Activated naive CD8-positive, alpha-beta T cell treated with anti-CD3 and anti-CD28 coated beads, Interleukin-2, amount 10 ng/mL, durations not matched to agents 7 days and 5 days (primary cell): ENCODE measurements at places on chromosomes 7 and 10. TPM values are rescaled to one million over a fixed set of nuclear protein-coding genes. Genes with fewer than 3 reads are reported as not detected.

Gene XPNPEP1
- total RNA-seq, result 99.4 TPM

DNA sequence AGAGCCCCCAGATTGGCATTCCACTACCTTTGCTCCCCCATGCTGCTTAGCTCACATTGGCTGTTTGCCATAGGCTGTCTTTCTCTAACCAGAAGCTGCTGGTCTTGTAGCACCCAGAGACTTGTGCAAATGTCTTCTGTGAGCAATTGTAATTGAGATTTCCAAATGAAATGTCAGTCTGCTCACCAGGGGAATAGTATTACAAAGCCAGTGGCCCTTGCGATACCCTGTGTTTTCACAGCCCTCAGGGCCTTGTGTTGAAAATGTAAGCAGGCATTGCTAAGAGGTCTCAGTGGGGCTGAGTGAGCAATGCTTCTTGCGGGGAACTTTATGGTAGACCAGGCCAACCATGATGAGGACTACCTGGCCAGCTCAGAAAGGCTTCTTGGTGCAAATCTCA lies 746.5 kb downstream of the LRMDA start:
- DNase-seq, result no peak

Gene KDM7A
- total RNA-seq, result 20.5 TPM

- DNase-seq, result no peak
Observed at GRCh38 chr10:56035489-56035888, 325.6 kb downstream of the ZWINT start.

DNA sequence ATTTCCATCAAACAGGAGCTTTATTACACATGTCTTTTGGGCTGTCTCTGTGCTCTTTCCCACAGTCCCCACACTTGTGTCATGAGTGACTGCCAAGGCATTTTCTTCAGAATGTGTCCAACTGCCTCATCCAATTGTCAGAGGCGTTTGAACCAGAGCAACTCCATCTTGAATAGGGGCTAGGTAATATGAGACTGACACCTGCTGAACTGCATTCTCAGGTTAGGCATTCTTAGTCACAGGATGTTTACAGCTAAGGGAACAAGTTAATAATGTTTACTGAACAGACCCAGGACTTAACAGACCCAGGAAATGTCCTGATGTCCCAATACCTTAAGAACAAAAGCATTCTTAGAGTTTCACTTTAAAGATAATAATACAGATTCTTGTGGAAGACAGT lies 595.5 kb downstream of the REEP3 start:
- no peak for DNase-seq

DNA sequence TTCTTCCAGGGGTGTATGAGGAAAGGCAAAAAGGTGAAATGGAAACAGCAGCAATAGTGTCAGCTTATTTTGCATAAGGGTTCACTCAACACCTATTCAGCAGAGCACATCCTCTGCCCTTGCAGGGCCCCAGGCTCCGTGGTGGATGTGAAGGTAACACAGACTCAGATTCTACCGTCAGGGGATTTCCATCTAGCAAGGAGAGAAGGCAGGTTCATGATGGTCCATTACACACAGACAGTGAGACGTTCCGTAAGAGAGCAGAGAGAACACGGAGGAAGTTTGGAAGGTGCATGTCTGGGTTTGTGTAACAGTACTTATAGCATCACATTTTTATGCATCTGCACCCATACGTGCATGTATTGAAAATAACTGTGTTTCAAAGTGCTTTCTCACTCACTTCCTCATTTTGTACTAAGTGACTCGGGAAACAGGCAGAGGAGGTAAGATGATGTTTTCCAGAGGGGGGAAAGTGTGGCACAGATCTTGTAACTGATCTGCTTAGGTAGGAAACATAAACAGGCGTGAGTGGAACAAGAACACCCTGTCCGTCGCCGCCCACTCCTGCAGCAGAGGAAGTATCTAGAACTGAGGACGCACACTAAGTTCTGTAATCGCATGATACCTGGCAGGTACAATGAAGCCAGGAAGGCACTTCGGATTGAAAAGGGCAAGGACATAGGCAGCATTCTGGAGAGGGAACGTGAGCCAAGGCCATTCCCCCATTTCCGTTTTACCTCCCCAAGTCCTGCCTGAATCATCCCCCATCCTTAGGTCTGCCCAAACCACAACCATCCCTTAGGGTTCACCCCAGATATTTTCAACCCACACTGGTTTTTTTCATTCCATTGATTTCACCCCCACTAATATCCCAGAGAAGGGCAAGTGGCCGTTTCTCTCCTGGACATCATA lies 1.0 kb upstream of the ENO4 start:
- DNase-seq, result no peak

DNA sequence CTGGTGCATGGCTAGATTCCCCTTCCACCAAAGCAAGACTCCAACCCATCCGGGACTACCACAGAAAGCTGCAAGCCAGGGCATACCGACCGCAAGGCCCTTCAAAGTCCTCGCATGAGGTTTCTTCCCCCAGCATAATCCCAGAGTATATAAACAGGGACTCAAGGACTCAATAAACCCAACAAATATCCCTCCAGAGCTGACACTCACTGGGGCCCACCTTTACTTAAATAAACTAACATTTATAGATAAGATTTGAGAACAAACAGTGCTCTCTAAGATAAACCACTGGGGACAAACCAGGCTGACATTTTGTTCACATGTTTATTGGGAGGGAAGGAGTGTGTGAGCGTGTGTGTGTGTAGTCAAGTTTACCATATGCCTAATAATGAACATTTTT lies 138.2 kb downstream of the ADAM12 start:
- no peak for DNase-seq

DNA sequence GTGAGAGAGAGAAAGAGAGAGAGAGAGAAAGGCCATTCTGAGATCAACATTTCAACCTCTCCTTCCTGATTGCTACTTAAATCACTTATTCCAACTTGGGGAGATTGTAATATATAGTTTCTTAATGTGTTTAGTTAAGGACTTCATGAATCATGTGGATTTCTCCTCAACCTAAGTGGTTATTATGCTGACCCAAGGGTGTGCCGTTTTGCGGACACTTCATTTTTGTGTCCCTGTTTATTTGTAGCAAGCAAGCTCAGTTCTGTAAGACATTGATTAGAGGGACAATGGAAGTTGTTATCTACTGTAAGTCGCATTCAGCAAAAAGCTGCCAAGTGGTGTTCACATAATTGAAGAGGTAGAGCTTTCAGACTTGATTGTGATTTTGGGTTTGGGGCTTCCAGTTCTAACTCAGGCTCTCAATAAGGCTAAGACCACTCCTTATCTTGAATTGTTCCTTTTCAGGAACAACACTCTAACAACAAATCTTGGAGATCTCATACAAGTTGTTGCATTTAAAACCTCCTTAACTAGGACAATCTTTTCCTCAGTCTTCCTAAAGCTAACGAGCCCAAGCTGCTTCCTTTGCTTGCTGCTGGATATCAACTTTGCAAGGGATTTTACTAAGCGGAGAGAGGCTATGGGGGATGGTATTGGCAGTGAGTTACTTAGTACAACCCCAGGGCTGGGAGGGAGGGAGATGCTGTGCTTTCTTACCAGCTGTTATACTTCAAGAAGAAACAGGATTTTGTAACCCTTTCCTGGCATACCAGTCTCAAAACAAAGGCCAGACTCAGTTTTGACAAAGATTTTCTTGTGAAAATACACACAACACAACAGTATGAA lies 19.8 kb upstream of the COL1A2 start:
- DNase-seq, result no peak

GRCh38 chr7:37709631-37710509 lies 26.3 kb downstream of the GPR141 start:
- no peak for DNase-seq

Gene CYP26C1
- not detected for total RNA-seq

Gene LIPF
- total RNA-seq, result not detected

- DNase-seq, result no peak
Observed at GRCh38 chr7:73823257-73823656, 7.5 kb upstream of the CLDN4 start.

GRCh38 chr7:87448388-87448787 lies 27.1 kb downstream of the ABCB4 start:
- DNase-seq, result no peak

Gene ADAMTS14
- total RNA-seq, result not detected

DNA sequence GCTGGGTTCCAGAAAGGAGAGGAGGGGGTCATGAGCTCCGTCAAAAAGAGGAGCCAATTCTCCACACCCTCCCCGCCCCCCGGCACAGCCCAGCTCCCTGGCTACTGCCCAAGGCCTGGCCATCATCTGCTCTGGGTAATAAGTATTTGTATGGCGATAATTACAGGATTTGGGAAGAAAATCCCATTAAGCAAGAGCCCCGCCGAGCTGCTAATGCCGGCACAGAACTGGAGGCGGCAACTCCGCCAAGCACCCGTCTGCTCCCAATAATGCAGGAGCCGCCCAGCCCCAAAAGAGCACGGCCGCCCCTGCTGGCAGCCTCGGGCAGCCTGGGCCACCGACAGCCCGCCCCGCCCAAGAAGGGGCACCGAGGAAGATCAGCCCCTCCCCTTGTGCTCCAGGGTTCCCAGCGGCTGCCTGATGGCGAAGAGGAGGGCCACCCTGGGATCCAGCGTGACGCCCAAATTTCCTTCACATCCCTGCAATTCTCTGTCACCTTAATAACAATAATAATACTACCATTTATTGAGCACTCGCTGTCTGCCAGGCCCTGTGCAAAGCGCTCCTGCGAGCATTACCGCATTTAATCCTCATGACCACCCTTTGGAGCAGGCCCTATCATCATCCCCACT lies 5.9 kb downstream of the SLIT1 start:
- DNase-seq, result no peak

DNA sequence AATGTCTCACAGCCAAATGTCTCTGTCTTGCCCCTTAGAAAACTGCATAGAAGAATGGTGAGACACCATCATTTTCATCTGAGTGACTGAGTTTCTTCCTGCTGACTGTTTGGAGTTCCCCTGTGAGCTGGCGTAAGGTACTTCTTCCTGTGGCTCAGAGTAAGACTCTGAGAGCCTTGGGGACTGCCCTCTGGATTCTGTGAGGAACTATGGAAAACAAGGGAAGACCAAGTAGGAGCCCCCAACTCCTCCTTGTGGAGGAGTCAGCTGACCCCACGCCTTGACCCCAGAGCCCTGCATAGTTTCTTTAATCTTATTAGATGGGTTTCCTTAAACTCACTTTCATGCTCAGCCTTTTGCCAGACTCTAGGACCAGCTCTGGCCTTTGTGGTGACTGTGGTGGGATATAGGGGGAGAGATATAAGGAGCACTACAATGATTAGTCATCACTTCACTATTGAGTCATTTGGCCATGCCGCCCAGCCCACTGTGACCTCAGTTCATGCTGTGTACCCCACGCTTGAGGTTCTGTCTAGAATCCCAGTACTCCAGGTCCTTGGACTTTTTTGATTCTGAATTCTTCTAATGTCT lies 51.8 kb upstream of the FAM133B start:
- DNase-seq, result peak; percentile 51

Gene MOGAT3
- total RNA-seq, result not detected

GRCh38 chr10:69968830-69969229 lies 83.8 kb upstream of the MACROH2A2 start:
- DNase-seq, result no peak

- DNase-seq, result no peak
Observed at GRCh38 chr7:149214020-149214720, 18.8 kb downstream of the ZNF282 start.

GRCh38 chr7:99135938-99136337 lies 8.0 kb downstream of the SMURF1 start:
- no peak for DNase-seq

Gene GHRHR
- total RNA-seq, result not detected

Gene LMOD2
- total RNA-seq, result not detected

- DNase-seq, result no peak
Observed at GRCh38 chr7:144812379-144813283, 23.2 kb downstream of the TPK1 start.

Gene ASB10
- not detected for total RNA-seq

Gene ZNF853
- total RNA-seq, result 4.9 TPM

- DNase-seq, result no peak
Observed at GRCh38 chr7:157863176-157863575, 526.4 kb downstream of the DNAJB6 start.

GRCh38 chr10:807163-807957 lies 117.9 kb upstream of the DIP2C start:
- DNase-seq, result no peak

- no peak for DNase-seq
Observed at GRCh38 chr10:62106929-62107519, 161.6 kb downstream of the RTKN2 start.

GRCh38 chr10:124225467-124226270 lies 132.3 kb upstream of the CHST15 start:
- peak; percentile 58 for DNase-seq

Gene VSTM2A
- total RNA-seq, result not detected

DNA sequence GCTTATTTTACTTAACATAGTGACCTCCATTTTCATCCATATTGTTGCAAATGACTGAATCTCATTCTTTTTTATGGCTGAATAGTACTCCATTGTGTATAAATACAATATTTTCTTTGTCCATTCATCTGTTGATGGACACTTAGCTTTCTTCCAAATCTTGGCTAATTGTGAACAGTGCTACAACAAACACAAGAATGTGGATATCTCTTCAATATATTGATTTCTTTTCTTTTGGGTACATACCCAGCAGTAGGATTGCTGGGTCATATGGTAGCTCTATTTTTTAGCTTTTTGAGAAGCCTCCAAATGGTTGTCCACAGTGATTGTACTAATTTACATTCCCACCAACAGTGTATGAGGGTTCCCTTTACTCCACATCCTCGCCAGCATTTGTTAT lies 58.0 kb downstream of the CREB5 start:
- DNase-seq, result no peak

Gene FBXL13
- total RNA-seq, result 0.65 TPM

Gene TLX1
- total RNA-seq, result not detected

DNA sequence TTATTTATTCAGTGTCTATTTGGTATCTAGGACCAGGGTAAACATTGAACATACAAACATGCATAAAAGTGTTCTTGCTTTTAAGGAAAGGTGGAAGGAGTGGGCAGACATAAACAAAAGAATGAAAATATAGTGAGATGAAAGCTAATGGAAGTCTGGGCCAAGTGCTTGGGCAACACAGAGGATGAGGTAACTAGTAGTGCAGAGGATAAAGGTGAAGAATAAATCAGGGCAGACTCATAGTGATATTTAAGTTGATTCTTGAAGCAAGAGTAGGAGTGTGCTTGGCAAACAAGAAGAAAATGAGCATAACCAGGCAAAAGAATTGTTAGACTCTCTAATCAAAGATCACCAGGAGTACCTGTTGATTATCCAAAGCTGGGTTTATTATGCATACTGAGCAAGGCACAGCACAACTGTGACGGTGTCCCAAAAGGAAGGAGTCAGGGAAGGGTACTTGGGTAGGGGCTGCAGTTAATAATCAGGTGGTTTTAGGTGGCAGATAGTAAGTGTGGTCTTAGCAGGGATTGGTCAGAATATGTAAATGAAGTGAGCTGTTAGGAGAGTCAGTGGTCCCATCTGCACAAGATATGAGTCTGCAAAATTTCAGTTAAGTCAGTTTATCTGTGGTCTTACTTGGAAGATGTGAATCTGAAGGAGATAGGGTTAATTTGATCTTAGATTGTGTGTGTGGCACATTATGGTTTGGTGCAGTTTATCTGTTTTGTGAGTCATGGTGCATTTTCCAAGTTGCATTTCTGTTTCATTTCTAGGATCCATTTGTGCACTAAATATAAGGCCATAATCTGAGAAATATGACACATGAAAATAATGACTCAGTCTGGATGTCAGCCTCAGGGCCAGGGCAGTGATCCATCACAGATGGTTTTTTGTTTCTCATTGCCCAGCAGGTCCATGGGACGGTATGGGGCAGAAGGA lies 30.6 kb upstream of the TAX1BP1 start:
- DNase-seq, result no peak

Gene DENND2A
- not detected for total RNA-seq

Gene EPHA1
- 28.2 TPM for total RNA-seq
